IMR-90 (cell line): ENCODE measurements at places on chromosomes 12 and 14. TPM values are rescaled to one million over a fixed set of nuclear protein-coding genes. Genes with fewer than 3 reads are reported as not detected.

Gene DBX2
- total RNA-seq = not detected in 2 replicates

DNA sequence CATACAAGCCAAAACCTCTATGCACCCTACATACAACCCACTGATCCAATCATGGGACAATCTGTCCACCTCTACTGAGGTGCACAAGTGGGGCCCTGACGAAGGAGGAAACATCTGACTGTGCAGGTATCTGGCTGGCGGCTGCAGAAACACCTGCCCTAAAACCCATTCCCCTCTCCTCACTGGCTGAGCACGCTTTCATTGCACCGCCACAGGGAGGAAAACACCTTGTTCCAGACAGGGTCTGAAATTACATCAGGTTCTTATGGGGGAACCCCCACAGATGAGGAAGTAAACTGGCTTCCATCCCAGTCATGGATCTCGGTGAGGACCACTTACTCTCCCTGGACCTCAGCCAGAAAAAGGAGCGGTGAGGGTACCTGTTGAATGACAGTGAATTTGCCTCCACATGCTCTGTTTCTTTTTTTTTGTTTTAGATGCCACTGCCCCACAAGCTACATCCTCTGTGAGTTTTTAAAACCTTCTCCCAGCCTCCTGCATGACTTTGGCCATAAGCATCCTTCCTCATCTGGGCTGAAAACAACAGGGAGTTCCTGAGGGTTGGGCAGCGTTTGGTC, 23.8 kb upstream of the DGLUCY start:
- peaks cover 17% of the 10 kb centered on the region for H3K27me3 ChIP-seq
- H3K27ac ChIP-seq = no peak overlapping the region
- no peak for DNase-seq
- no peaks in the 10 kb centered on the region for H3K36me3 ChIP-seq
- H3K4me3 ChIP-seq = no peak overlapping the region

GRCh38 chr12:77531912-77532311, 298.8 kb upstream of the NAV3 start:
- H3K4me3 ChIP-seq = no peak overlapping the region
- H3K4me1 ChIP-seq = no peaks in the 10 kb centered on the region
- no peaks in the 10 kb centered on the region for H3K36me3 ChIP-seq
- no peaks in the 10 kb centered on the region for H3K27me3 ChIP-seq
- H3K27ac ChIP-seq = no peak overlapping the region

GRCh38 chr14:35689000-35689460, 120.1 kb downstream of the RALGAPA1 start:
- no peak for DNase-seq
- no peaks in the 10 kb centered on the region for H3K27me3 ChIP-seq
- no peaks in the 10 kb centered on the region for H3K36me3 ChIP-seq

- H3K27me3 ChIP-seq = no peaks in the 10 kb centered on the region
- DNase-seq = no peak
- H3K36me3 ChIP-seq = no peaks in the 10 kb centered on the region
- no peaks in the 10 kb centered on the region for H3K4me1 ChIP-seq
- H3K4me3 ChIP-seq = no peak overlapping the region
Observed at GRCh38 chr12:23335593-23335992, 613.9 kb downstream of the SOX5 start.
